NCI-H1436 (cell line): ENCODE measurements at places on chromosomes 5 and 9.

- no peak for DNase-seq
Measured at GRCh38 chr9:78778861-78779374, 482.0 kb downstream of the PSAT1 start.

GRCh38 chr5:130488252-130488651, 584.0 kb downstream of the CHSY3 start:
- DNase-seq, result no peak

DNA sequence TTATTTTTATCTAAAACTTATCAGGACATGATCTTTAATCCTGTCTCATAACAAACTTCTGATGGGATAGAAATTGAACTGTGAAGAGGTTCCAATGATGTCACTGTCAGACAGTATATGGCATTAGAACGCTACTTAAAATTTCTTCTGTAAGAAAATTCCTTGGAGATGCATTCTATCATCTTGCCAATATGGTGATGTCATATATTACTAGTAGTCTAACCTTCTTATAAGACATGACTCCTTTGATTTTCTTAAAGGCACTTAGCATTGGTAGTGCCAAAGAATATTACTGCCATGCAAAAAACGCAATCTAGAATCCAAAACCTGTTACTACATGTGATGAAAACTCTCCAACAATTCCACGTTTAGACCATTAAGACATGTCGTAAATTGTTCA, 131.1 kb downstream of the SLC25A46 start:
- no peak for DNase-seq

- no peak for DNase-seq
Measured at GRCh38 chr9:127407492-127407843, 10.5 kb downstream of the SLC2A8 start.

DNA sequence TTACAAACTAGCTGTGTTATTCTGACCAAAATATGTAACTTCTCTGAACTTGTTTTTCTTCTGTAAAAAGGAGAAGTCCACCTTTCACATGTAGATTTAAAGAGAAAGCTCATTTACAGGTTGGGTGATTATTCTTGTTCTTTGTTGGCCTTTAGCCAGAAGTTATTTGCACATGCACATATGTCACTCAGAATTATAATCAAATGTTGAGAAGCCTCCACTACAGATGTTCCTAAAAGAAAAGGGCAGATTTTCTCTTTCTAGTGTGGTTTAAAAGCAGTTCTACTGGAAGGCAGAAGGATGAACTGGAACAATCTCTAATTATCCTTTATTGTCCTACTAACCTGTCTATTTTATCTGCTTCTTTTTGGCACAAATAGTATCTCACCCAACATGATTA, 209.8 kb upstream of the ELAVL2 start:
- no peak for DNase-seq

- DNase-seq, result no peak
Measured at GRCh38 chr5:175384724-175385552, 59.0 kb downstream of the DRD1 start.

GRCh38 chr9:125255781-125256391, 5.7 kb upstream of the GAPVD1 start:
- no peak for DNase-seq

DNA sequence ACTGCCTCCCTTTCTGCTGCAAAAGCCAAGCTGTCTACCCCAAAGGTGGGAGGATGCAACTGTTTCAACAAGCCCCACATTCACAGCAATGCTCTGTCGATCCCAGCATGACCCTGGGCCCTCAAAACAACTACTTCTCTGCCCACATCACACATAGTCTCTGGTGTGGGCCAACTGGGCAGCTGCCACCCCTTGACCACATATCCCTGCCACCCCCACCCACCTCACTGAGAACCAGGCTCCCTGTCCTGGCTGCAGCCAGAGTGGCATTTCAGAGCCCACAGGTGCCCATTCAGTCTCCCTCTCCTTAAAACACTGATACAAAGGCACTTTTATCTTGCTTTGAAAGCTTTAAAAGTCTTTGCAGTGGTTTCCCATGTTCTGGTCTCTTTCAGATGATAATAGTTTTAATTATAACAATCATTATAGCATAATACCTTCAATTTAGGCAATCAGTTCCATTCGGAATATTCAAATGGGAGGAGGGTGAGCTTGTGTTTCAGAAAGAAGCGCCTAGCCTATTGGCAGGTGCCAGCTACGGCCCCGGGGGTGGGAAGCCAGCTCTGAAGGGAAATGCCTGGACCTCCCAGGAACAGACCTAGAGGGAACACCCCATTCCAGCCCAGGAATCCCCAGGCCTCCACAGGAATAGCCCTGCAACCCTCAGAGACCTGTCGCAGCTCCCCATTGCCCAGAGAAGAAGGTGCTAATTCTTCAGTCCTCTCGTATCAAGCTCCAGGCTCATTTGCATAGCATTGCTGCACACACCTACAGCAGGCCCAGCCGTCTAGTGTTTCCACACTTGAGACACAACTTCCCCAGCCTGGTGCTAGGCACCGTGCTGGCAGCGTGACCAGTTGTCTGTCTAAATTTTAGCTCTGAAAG, 90.8 kb downstream of the C5orf15 start:
- DNase-seq, result no peak

GRCh38 chr5:135393229-135393628, 5.8 kb downstream of the MACROH2A1 start:
- DNase-seq, result no peak

DNA sequence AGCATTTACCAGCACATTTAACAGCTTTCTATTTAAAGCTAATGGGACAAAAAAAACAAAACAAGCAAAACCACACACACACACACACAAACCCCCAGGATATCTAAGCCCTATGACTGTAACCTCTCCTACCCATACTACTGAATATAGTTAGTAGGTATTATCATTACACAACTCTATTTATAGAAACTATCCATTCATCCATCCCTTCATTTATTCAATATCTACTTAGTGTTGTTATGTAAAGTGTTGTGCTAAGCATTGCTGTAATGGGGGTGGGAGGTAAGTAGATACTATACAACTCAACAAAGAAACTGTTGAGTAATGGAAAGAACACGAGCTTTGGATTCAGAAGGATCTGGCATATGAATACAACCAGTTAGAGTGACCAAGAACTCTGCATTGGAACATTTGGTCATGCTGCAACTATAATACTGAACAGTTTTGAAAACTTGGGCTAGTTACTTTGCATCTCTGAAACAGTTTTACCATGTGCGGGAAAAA, 82.3 kb upstream of the ZNF608 start:
- no peak for DNase-seq

DNA sequence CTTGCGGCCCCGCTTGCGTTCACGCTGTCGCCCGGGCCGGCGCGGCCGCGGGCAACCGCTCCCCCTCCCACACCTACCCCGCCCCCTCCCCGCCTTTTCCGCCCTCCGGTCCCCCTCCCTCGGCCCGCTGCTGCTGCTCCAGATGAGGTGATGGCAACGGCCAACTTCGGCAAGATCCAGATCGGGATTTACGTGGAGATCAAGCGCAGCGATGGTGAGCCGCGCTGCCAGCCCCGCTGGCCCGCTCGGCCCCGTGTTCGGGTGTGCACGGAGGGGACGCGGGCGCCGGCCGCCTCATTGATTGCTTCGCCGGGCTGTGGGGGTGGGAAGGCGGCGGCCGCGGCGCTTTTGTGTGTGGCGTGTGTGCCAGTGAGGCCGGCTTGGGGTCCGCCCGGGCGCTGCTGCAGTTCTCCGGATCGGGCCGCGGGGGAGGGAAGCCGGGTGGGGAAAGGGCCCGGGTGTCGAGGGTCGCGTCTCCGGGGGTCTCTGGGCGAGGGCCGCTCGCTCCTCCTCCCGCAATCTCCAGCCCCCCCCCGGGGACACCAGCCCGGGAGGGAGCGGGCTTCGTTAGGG, 403 bp downstream of the KIF2A start:
- DNase-seq, result peak; percentile 82

GRCh38 chr5:89668821-89669220, 740.7 kb downstream of the CETN3 start:
- DNase-seq, result no peak

- DNase-seq, result no peak
Measured at GRCh38 chr5:91707521-91707841, 324.4 kb upstream of the ARRDC3 start.

DNA sequence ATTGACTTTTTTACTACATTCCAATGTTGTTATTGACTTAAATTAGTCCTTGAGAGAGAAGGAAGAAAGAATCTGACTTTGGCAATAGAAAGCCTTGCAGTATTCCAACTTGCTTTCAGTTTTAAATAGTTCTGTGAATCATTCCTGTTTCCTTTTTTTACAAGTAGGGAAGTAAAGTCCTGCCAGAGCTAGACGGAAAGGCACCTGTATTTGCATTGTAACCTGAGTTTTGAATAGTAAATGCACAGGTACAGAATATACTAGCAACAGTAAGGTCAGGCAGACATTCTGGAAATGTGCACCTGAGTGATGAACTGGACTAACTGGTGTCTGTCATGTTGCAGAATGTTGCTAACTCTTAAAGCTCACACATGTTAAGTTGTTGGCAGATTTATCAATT, 100.9 kb downstream of the PRKACG start:
- DNase-seq, result no peak

GRCh38 chr9:134891053-134891452, 10.4 kb downstream of the FCN2 start:
- no peak for DNase-seq

DNA sequence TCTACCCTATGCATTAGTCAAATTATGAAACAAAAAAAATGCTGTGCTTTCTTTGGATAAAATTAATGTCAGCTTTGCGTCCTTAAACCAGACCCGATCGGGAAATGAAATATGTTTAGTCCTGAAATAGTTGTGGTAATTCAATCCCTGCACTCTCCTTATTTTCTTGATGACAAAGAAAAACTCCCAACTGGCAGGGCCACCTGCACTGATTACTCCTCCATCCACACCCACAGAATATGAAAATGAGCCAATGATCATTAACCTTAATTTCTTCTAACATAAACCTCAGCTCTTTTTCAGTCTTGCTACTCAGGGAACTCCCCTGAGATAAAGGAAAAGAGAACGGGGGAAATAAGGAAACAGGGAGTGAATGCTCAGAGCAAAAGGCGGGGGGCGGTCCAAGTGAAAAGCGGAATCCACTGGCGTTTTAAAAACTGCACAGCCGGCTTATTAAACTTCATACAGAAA, 245.3 kb downstream of the BNC2 start:
- no peak for DNase-seq

- no peak for DNase-seq
Measured at GRCh38 chr9:89037346-89037745, 46.1 kb downstream of the S1PR3 start.

- peak; percentile 40 for DNase-seq
Measured at GRCh38 chr9:92716557-92716956, 46.6 kb upstream of the IPPK start.

GRCh38 chr9:105341434-105342146, 97.1 kb downstream of the SLC44A1 start:
- no peak for DNase-seq

GRCh38 chr5:109601736-109602135, 88.0 kb upstream of the MAN2A1 start:
- no peak for DNase-seq

- DNase-seq, result no peak
Measured at GRCh38 chr9:136297766-136298735, 5.8 kb downstream of the CCDC187 start.

GRCh38 chr9:136117291-136117915, 1.3 kb downstream of the TMEM250 start:
- no peak for DNase-seq

GRCh38 chr5:14240359-14240758, 97.2 kb downstream of the TRIO start:
- DNase-seq, result no peak

DNA sequence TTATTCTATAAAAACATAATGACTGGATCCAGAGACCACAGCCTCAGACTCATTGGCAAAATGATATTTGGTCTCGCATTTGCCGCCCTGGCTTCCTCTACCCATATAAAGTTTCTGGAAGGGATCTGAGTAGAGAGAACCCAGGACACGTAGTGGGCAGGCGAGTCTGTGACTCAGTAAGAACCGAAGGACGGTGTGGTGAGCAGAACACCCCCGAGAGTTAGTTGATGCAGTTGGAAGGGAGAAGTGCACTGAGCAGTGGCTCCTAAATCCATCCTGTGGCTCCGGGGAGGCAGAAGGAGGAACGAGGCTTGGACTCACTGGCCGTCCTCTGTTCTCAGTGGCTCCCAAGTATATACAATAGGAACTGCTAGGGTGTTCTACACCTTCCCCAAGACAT, 11.5 kb downstream of the SPRY4 start:
- no peak for DNase-seq

DNA sequence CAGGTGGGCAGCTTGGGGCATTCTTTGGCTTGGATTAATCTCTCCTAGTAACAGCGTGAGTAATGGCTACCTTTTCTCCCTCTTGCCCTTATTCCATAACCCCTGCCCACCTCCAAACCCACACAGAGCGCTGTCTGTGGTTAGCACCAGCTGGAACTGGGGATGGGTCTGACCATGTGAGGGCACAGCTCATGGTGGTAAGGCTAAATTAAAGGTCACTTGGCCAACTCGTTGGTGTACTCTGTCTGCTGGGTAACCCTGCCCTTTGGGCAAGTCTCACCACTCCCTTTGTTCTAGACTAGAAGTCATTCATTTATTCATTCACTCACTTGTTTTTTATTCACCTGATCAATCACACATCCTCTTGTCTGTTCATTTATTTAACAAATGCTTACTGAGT, 27.8 kb downstream of the PPARGC1B start:
- DNase-seq, result no peak

- peak; percentile 88 for DNase-seq
Measured at GRCh38 chr5:32193591-32193990, 19.5 kb upstream of the GOLPH3 start.

DNA sequence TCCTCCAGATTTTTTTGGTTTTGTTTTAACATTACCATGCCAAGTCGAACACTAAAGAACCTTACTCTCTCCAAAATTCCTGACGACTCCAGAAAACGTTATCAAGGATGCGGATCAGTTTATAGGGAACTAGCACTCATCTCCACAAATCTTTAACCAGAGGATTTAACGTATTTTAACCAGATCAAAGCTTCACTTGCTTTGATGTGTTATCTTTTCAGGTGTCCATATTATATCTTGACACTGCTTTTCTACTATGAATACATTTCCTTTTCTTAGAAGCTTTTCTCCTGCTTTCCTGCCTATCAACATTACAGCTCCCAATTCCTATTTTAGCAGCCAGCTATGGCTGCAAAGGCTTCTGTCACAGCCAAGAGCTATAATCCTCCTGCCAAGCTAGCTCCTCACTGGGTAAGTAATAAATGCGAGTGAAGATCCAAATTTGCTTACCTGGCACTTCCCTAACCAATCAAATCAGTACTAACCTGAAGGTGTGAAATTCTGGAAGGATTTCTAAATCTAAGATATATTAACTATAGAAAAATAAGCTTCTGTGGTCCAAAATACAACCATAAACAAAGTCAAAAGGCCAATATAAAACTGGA, 60.2 kb downstream of the CDC14B start:
- no peak for DNase-seq

GRCh38 chr9:116319480-116319879, 165.9 kb downstream of the PAPPA start:
- DNase-seq, result no peak

GRCh38 chr5:167851416-167851815, 440.0 kb upstream of the WWC1 start:
- no peak for DNase-seq

DNA sequence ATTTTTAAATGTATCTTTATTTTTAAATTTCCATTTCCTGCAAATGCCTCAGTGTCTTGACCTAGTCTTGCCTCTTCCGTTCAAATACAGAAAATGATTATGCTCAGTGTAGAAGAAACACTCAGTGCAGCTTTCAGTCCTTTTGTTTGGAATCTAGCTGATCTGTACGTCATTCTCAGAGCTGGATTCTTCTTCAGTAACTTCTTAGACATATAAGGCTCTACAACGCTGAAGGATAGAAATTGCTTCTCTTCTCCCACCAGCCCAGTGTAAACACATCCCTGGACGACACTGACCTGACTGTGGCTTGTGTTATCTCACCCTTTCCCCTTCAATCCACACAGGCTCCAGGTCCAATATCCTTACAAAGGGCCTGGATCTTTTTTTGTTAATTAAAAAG, 3.2 kb upstream of the ALDH1B1 start:
- DNase-seq, result no peak
